ENCODE measurements at places on chromosomes 4 and X. TPM values are rescaled to one million over a fixed set of nuclear protein-coding genes. Genes with fewer than 3 reads are reported as not detected.

The TMA16 gene
- 16.3 TPM for polyA plus RNA-seq

The PRSS12 gene
- polyA plus RNA-seq = 0.56 TPM

The KIT gene
- polyA plus RNA-seq = 0.64 TPM

The PABPC1L2A gene
- not detected for polyA plus RNA-seq

The ALAS2 gene
- polyA plus RNA-seq = 0.12 TPM

The HS6ST2 gene
- polyA plus RNA-seq = 0.59 TPM

The DRD5 gene
- polyA plus RNA-seq = not detected

The SPANXA1 gene
- polyA plus RNA-seq = not detected

The ZCCHC4 gene
- 2.5 TPM for polyA plus RNA-seq

The CFAP99 gene
- polyA plus RNA-seq = not detected

The TLR10 gene
- 0.45 TPM for polyA plus RNA-seq

The MMRN1 gene
- polyA plus RNA-seq = 4.5 TPM

The GJB1 gene
- 1.0 TPM for polyA plus RNA-seq

The PORCN gene
- polyA plus RNA-seq = 4.8 TPM

The PAGE2 gene
- polyA plus RNA-seq = not detected

The SPANXN4 gene
- polyA plus RNA-seq = not detected

The MAGEA12 gene
- polyA plus RNA-seq = not detected

The ANOS1 gene
- 0.90 TPM for polyA plus RNA-seq

The TMSB15A gene
- polyA plus RNA-seq = 0.53 TPM

The PNCK gene
- polyA plus RNA-seq = 0.64 TPM

The NAP1L3 gene
- 0.34 TPM for polyA plus RNA-seq

The SEPTIN11 gene
- 12.2 TPM for polyA plus RNA-seq

The HHIP gene
- polyA plus RNA-seq = 1.1 TPM

The SLC25A43 gene
- polyA plus RNA-seq = 20.4 TPM

The SMIM10L2A gene
- 1.0 TPM for polyA plus RNA-seq

The CRMP1 gene
- polyA plus RNA-seq = 0.22 TPM

The ANKRD17 gene
- polyA plus RNA-seq = 14.6 TPM

The AREG gene
- 13.2 TPM for polyA plus RNA-seq

The KCND1 gene
- 1.0 TPM for polyA plus RNA-seq

The MAGEB10 gene
- not detected for polyA plus RNA-seq

The REPS2 gene
- polyA plus RNA-seq = 9.1 TPM

The SPP1 gene
- polyA plus RNA-seq = 17.1 TPM

The HELQ gene
- 9.7 TPM for polyA plus RNA-seq

The PROM1 gene
- polyA plus RNA-seq = 0.33 TPM

The MAGEB17 gene
- not detected for polyA plus RNA-seq

The UGT2B11 gene
- polyA plus RNA-seq = not detected

The GPR143 gene
- polyA plus RNA-seq = 0.11 TPM

The VGLL1 gene
- polyA plus RNA-seq = 0.15 TPM

The GSX2 gene
- polyA plus RNA-seq = not detected

The ASB11 gene
- 0.05 TPM for polyA plus RNA-seq

The PAGE5 gene
- polyA plus RNA-seq = not detected

The GRIA2 gene
- 0.04 TPM for polyA plus RNA-seq

The NUDT10 gene
- 0.46 TPM for polyA plus RNA-seq

The HSFX4 gene
- polyA plus RNA-seq = not detected

The RAB40A gene
- not detected for polyA plus RNA-seq

The CHRNA9 gene
- not detected for polyA plus RNA-seq

The VCX2 gene
- not detected for polyA plus RNA-seq

The RNF175 gene
- polyA plus RNA-seq = 1.7 TPM

The IGSF1 gene
- 0.43 TPM for polyA plus RNA-seq

The UGT2B17 gene
- polyA plus RNA-seq = not detected

The MND1 gene
- 0.22 TPM for polyA plus RNA-seq

All from adipose tissue (tissue), 3 donors.